ENCODE measurements at places on chromosomes 3 and 15.
A peak's percentile ranks its signal among the peaks of the same experiment; 100 is the strongest.

GRCh38 chr3:179956416-179956830 is 80.3 kb downstream of the PEX5L start:
- peak; percentile 64 for DNase-seq

- DNase-seq: no peak
Observed at GRCh38 chr3:43869491-43869890, 178.8 kb downstream of the ABHD5 start.

GRCh38 chr3:146203776-146204175 is 42.8 kb upstream of the PLOD2 start:
- DNase-seq: no peak

DNA sequence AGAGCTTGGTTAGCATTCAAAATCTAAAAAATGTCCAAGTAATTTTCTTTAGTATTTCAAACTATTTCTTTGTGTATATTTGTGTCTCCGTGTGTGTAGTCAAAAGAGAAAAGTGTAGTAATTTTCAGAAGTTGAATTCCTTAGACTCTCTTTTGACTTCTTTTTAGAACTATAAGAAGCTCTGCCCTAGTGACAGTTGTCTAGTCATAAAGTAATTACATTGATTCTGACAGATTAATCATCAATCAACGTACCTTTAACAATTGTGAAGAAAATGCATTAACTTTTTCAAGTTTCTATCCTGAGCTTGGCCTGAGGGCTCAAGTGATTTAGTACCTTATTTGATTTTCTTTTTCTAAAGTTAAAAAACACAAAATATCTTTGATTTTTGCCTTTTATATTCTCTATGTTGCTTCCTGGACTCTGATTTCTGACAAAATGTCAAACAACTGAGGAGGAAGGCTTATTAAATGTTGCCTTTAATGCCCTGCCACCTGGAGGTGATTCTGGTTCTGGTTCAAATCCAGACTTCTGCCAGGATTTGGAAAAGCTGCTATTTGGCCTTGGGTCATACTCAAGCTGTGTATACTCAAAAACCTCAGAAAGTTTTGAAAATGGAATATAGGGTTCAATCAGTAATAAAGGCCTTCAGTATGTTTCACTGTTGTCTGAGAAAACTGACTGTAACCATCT is 653.6 kb downstream of the NSUN3 start:
- DNase-seq: no peak

DNA sequence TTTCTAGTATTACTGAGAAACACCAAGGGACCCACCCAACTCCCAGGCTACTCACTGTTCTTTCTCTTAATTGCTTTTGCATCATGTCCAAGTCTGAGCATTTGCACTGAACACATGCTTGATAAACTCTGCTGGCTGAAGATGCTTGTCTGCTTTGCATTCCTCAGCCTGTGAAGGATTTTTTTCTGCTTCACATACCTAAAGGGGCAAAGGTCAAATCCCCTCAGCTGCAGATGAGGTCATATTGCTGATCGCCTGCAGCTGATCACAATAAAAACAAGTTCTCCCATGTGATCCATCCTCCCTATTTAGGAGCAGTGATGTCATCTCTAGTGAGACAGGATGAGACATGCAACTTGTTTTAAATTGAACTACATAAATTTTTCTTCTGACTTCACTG is 84.6 kb upstream of the DCBLD2 start:
- no peak for DNase-seq

- DNase-seq: no peak
Observed at GRCh38 chr3:169345662-169346331, 317.7 kb downstream of the MECOM start.

- no peak for DNase-seq
Observed at GRCh38 chr3:107904536-107905066, 186.2 kb downstream of the CD47 start.

DNA sequence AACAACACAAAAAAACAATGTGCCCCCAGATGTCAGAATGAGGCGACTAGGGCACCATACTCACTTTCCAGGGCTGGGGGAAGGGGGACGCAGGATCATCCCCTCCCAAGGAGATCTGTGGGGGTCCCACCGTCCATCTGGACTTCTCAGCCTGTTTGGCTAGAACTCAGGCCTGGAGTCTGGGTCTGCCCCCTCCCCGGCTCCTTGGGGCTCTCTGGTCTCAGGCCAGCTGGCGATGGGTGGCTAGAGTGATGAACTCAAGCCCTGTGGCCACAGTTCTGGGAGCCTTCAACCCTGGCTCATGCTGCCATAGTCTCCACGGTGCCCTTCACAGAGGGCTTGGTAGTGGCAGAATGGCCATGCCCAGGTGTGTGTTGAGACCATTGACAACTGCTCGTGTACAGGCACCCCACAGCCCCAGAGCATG is 13.6 kb downstream of the ZBTB47 start:
- no peak for DNase-seq

DNA sequence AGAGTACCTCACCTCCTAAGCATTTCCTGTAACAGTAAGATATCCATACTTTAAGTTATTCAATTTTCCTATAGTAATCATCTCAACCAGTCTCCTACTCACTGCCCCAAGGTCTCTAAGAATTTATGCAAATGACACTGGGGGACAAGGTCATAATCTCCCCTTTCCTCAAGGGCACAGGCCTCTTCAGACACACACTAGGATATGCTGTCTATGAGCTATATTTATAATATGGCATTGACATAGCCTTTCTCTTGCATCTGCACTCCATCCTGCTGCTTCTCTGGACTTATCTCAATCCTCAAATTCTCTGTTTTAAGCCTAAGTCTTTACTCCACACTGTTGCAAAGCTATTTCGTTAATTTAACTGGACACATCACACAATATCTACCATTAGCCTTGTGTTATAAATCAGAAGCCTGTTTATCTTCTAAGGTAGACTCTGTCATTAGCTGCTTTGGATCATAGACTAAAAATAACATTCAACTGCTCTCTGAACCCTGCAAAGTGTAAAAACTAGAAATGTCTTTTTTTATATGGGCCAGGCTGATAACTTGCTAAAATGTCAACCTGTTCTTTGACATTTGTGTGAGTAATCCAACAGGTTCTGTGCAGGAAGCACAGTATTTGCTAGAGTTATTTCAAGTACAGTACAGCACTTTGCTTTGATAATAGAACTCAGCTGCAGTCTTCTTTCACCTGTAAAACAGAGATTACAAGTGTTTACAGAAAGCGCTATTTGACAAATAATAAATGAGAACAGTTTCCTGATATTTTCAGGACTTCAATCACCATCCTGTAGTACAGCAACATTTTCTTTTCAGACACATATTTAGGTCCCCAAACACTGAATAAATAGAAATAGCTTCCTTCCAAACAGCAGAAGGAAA is 17.8 kb upstream of the SEC62 start:
- DNase-seq: no peak

DNA sequence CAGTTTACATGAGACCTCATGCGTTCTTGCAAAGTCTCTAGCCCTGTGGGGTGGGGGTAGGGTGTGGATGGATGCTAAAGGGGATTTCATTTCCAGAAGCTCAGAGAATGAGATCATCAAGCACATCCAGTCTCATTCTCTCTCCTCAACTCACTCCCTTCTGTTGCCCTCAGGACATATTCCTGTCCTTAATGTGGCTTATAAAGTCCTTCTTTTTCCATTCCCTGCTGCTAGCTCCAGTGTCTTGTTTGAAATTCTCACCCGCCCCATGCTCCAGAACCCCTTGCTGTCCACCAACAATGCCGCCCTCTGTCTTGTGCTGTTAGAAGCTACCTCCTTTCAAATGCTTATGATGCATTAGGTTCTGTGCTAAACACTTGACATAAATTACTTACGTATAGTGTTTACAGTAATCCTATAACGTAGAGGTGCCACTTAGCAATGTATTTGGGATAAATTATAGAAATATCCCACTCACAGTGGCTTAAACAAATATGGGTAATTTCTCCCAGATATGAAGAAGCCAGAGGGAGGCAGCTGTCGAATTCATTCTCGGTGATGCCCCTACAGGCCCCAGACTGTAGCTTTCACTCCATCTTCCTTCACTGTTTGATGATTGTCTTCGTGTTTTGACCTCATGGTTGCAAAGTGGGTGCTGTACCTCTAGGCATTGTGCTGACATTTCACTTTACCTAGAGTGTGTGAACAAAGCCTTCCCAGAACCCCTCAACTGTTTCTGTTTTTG is 273.1 kb upstream of the TBL1XR1 start:
- DNase-seq: no peak

DNA sequence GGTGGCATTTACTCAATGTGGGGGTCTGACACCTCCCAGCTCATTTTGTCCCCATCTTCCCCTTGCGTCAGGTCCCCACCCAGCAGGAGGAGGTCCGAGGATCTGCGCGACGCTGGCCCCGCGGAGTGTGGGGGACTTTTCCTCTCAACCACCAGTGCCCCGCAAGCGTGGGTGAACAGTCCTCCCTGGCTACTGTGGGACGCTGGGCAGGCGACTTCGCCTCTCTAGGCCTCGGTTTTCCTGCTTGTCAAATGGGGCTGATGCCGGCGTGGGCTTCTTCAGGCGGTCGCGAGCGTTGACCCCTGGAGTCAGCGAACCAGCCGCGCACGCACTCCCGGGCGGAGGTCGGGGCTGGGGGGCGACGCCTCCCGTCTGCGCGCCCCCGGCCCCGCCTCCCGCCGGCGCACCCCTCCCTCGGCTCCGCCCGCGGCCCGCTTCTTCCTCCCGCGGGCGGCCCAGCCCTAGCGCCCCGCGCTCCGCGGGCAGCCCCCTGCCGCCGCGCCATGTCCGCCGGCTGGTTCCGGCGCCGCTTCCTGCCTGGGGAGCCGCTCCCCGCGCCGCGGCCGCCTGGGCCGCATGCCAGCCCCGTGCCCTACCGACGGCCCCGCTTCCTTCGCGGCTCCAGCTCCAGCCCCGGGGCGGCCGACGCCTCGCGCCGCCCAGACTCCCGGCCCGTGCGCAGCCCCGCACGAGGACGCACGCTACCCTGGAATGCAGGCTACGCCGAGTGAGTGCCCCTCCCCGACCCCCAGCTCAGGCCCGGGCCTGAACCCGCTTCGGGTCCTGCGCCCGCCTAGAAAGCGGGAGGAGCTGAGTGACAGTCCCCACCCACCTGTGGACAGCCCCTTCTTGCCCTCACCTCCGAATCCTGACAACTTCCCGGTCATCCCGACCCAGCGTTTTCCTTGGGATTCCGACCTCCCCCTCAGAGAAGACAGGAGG is at the start of gene PPM1M:
TSS of gene PPM1M (plus strand) at position 438 of the 942 bp plus-strand sequence. CDS start at position 504, 66 bp downstream.
- DNase-seq: peak; percentile 54

GRCh38 chr3:189947068-189947467 is 173.6 kb downstream of the P3H2 start:
- DNase-seq: no peak

DNA sequence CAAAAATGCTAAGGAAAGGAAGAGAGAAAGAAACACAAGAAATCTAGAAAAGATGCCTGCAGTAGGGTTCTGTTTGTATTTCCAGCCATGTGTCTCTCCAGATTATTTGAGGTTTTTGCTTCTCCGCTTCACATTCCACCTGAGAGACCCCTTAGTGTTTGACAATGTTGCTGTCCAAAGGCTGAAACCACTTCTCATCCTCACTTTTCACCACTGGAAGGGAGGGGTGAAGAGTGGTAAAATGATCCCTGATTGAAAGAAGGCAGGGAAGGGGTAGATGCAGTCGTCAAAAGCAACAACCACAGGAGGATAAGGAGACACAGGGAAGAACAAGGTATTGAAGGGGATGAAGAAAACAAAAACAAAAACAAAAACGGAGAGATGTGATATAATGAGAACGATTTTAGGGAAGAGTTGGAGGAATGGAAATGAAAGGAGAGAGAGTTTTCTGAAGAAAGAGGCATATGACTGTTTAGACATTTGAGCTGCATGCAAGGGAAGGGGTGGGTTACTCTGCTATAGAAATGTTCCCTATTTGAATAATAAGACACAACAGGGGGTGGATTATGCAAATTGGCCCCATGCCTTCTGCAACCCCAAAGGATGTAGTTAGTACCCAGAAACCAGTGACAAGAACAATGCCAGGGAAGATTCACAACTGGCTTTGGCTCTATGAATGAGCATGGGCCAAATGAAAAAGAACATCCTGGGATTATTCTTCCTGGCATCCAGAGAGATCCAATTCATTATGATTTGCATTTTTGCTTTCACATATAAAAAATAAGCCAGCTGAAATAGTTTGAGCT is 235.9 kb downstream of the GAP43 start:
- DNase-seq: no peak

DNA sequence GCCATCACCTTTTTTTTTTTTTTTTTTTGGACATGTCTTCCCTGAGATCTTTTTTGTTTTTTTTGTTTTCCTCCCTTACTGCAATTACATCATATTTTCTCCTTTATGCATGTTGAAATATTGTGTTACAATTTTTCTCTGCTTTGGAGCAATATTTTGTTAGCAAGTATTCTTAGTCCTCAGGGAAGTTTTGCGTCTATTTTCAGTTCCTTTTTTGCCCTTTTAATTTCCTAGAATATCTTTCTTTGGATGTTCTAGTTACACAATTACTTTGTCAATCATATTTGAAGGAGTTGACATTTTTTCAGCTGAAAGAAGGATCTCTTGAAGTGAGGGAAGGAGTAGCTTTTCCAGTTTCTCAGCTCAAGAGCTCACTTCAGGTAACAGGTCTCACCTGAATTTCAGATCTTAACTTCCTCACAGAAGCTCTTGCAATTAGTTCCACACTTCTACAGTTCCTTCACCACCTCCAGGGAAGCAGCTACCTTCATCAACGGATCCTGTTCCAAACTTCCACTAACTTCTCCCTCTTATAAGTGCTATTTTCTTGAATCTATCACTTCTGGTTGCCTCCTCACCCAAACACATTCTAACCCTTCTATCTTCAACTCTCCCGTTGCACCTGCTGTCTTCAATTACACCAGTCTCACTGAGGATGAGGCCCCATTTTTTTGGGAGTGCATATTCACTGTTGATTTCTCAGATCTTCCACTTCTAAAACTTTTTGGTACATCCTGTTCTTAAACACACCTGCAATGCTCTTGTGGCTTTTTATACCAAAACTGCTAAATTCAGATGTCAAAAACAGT is 57.8 kb upstream of the CPOX start:
- DNase-seq: no peak

- no peak for DNase-seq
Observed at GRCh38 chr3:23256741-23257435, 53.8 kb downstream of the UBE2E2 start.

GRCh38 chr3:184781801-184782200 is 30.2 kb upstream of the VPS8 start:
- no peak for DNase-seq

Measured in T-helper 2 cell treated with Interferon-gamma antibody and Interleukin-4, amounts not matched to agents 5 μg/mL and 100 μg/mL, for 36 hours (primary cell).